NCI-H146 (cell line): ENCODE measurements at places on chromosomes 7 and 10.
A peak's percentile ranks its signal among the peaks of the same experiment; 100 is the strongest.

- DNase-seq, result peak; percentile 15
Measured at GRCh38 chr7:149237502-149237901, 1.9 kb upstream of the ZNF212 start.

DNA sequence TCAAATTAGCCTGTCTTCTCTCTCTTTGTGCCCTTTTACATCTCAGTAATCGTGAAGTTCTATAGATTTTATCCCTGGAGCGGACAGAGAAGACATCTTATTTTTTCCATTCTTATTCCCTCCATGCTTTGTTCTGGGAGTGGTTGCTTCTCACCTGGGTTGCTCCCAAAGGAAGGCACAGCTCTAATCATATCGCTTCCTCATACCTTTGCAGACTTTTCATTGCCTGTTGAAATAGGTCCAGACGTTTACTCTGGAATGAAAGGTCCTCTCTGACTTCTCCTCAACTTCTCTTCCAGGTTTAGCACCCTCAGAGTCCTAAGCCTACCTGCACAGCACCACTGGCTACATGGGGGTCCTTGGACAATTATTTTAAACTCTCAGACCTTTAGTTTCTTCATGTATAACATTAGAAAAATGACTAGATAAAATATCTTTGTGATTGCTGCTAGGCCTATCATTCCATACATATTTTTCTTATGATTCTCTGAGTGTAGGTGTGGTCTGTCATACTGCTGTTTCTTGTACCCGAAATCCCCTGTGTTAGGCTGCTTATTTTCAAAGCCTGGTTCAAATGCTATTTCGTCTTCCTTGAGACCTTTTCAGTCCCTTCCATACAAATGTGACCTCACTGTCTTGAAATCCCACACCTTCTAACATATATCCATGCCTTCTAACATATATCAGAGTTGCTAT, 418.1 kb downstream of the GFRA1 start:
- DNase-seq, result no peak

GRCh38 chr10:43420369-43421200, 11.6 kb upstream of the HNRNPF start:
- peak; percentile 84 for DNase-seq

GRCh38 chr10:86667421-86668181, 710 bp upstream of the LDB3 start:
- no peak for DNase-seq

DNA sequence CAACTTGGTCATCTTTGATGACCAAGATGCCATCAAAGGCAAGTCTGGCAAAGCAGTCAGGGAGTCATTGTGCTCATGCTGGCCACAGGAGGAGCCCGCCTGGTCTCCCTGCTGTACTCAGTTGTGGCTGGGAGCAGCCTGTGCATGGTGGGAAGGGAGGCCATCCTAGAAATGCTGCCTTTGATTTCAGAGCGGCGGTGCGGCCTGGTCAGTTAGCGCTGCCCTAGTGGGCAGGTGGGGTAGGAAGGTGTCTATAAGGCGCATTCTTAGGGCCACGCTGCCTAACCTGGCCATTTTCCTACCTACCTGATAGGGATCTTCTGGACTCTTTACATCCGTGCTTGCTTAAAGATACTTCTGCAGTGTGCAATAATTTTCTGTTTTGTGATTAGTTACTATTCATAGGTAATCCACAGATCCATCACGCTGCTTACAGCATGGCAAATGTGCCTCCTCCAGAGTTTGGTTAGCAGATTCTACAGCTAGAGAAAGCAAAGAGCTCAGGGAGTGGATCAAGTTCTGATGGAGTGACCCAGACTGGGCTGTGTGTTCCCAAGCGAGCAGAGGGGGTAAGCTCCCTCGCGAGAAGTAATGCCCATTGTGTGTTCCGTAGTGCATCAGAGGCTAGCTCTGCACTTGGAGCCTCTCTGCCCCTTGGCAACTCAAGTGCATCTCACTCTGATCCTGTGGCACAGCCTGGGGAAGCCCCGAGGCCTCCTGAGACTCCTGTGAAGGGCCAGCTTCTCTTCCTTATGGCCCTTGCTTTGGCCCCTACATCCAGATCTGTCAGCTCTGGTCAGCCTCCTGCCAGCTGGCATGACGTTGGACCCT, 970.1 kb upstream of the ZNF722 start:
- DNase-seq, result no peak

DNA sequence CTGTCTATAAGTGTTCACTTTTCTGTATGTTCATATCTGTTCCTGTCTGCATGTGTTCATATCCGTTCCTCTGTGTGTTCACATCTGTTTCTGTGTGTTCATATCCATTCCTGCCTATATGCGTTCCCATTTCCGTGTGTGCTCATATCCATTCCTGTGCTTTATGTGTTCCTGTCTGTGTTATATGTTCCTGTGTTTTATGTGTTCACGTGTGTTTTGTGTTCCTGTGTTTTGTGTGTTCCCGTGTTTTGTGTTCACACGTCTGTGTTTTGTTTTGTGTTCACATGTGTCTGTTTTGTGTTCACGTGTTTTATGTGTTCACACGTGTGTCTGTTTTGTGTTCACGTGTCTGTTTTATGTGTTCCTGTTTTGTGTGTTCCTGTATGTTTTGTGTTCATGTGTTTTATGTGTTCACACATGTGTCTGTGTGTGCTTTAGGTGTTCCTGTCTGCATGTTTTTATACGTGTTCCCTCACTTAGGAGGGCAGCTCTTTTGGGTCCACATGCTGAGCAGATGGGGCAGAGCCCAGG, 42.2 kb upstream of the CNPY1 start:
- DNase-seq, result no peak

GRCh38 chr10:79022565-79023230, 46.1 kb upstream of the ZMIZ1 start:
- DNase-seq, result no peak

DNA sequence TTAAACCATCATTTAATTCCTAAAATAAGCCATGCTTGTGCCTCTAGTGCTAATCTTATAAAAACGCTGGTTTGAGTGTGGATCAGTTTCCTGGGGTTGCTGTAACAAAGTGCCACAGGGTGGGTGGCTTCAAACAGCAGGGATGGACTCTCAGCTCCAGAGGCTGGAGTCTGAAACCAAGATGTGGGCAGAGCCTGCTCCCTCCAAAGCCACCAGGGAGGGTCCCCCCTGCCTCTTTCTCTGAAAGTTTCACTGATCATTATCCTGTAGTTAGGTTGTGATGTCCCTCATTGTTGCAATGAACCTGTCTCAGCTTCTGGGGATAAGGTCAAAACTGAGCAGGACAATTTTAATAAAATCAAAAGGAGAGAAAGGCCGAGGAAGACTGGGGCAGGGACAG, 251.9 kb upstream of the TCERG1L start:
- no peak for DNase-seq

DNA sequence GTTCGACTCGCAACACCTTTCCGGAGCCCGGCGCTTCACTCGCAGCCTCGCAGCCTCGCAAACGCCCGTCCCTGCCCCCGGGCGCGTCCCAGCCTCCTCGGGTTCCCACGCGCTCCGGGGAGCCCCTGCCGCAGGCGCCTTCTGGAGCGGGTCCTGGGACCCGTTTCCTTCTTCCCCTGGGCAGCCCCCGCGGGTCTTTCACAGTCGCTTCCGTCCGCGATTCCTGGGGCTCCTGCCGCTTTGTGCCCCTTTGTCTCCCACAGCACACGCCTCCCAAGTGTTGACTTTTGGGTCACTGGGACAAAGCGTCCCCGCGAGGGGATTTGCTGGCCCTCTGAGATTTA, 140.7 kb downstream of the DYNC2I1 start:
- DNase-seq, result no peak

DNA sequence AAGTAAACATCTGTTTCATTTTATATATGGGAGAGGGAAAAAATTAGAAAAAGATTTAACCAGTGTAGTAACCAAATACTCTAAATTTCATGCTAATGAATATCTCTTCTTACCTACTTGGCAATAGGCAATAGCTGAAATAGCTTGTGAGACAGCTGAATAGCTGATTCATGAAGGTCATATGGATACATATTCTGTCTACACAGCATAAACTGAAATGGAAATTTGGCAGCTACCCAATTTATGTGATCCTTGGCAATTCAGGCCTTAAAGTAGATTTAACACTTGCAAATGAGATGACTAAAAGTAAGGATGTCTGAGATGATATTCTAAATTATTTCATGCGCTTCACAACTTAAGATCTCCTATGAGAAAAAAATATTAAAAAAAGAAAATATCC, 261.2 kb upstream of the SEMA3A start:
- DNase-seq, result no peak

DNA sequence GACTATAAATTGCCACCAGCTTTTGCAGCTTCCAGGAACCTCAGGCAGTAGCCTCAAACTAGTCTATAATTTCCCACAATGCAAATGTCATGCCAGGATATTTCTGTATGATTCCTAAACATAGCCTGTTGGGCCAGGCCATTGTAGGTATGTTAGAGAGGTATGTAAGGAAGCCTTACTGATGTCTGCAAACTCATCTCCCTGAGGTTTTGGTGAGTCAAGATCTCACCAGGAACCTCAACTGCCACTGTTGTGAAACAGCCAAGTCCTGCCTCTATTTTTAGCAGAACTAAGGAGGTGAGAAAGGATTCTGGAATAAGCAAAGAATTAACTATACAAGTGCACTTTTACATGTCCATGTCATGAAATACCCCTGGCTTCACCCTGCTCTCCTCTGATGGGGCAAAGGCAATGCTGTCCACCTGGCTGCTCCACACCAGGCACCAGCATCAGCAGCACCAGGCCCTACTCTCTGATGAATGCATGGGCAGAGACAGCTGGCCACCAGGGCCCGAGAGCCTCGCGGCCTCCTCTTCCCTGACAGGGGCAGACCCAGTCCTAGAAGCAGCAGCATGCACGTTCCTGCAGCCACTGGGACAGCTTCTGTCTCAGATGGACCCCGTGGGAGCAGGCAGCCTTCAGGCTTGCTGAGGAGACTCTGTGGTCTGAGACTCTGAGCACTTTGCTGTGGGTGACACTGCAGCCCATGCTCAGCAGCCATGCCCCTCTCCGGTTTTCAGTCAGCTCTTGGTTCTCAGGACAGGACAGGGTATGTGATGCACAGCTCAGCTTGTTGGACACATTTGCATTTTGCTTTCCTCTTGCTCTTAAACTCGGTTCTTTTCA, 147.3 kb downstream of the ZMYND11 start:
- no peak for DNase-seq
